HT-29 (cell line): ENCODE measurements at places on chromosomes 12 and 14.

DNA sequence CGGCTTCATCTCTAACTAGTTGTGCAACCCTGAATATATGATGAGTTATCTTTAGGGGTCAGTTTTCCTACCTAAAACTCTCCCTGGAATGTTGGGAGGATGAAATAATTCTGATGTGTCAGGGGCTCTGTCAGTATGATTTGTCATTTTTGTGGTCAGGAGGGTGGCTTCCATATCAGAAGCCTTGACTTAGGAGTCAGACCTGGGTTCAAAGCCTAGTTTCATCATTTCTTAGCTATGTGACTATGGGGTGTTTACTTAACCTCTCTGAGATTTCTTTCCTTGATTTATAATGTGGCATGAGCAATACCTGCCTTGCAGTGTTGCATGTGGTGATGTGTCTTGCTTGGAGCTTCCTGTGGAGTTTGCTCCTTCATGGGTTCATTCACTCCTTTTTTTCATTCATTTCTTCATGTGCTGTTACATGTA, 146.8 kb downstream of the CHST11 start:
- DNase-seq, result no peak

- no peak for DNase-seq
These were observed 135.1 kb downstream of the SLC38A1 start for GRCh38 chr12:46133751-46134150.

GRCh38 chr12:121033625-121034349, 5.3 kb downstream of the OASL start:
- DNase-seq, result peak; percentile 72

DNA sequence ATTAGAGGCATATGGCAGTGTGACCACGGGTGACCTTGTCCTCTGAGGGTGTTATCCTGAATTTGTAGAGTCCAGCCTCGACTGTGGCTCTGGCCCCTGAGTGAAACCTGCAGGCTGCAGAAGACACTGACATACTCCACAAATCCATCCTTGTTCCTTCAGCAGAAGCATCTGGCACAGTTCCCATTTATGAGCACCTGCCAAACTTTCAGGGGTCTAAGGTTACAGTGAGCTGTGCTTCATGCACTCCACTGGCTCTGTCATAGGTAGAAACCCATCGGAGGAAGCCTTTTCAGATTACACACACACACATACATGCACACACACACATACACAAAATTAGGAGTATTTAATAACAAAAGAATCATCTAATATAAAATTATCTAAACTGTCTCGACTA, 13.6 kb upstream of the NUAK1 start:
- DNase-seq, result no peak

DNA sequence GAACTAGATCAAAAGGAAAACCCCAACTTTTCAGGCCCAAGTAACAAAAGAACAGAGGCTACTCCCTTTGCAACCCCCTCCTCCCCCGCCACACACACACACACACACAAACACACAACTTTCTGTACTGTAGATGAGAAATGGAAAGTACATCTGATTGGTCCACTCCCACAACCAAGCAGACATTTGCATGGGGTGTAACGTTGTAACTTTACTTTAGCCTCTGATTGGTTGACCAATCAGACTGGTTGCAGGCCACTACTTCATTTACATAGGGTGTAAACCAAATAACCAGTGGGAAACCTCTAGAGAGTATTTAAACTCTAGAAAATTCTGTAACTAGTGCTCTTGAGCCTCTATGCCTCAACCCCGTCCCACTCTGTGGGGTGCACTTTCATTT, 425.5 kb downstream of the GXYLT1 start:
- DNase-seq, result no peak

- DNase-seq, result peak; percentile 17
These were observed 1.7 kb downstream of the FGFR1OP2 start for GRCh38 chr12:26939953-26940352.

GRCh38 chr14:89078021-89078795, 253.8 kb downstream of the TTC8 start:
- no peak for DNase-seq

DNA sequence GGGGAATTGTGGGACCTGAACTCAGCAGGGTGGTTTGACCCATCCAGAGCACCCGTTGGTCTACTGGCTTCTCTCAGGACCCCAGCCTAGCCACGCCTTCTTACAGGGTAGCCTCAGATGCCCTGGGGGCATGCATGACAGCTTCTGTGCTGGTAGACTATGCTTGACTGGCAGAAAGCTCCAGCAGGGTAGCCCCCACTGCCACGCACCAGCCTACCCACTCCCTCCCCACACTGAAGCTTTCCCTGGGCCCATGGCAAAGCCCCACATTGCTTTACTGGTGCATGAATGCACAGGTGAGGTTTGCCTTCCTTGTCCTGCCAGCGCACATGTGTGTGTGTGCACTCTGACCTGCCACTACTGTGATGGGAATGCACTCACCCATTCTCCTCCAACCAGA, 772.2 kb downstream of the LRFN5 start:
- DNase-seq, result no peak

DNA sequence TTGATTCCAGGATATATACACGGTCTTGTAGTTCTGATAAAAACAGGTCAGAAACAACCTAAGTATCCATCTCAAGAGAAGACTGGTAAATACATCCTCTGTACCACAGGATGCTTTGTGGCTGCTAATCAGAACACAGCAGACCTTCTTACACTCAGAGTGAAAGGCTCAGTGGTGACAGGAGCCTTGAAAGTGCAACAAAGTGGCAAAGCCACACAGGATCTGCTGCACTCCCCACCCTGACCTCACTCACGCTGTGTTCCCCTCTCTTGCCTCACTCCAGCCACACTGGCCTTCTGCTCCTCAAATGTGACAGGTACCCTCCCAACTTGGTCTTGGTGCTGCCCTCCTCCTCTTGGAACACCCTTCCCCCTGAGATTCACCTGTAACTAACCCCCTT, 98.1 kb upstream of the GRIP1 start:
- no peak for DNase-seq

DNA sequence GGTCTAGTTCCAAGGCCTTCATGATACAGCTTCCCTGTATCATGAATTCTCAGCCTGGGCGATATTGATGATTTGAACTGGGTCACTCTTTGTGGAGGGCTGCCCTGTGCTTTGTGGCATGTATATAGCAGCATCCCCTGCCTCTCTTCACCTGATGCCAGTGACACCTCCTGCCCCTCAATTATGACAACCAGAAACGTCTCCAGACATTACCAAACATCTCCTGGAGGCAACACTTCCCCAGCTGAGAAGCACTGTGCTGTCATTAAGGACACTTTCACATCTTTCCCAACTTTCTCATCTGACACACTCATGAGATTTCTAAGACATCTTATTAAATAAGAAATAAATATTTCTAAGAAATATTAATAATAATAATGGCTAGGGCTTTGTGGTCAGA, 315.3 kb downstream of the BCL11B start:
- no peak for DNase-seq

GRCh38 chr12:21631367-21631766, 26.3 kb downstream of the LDHB start:
- no peak for DNase-seq

DNA sequence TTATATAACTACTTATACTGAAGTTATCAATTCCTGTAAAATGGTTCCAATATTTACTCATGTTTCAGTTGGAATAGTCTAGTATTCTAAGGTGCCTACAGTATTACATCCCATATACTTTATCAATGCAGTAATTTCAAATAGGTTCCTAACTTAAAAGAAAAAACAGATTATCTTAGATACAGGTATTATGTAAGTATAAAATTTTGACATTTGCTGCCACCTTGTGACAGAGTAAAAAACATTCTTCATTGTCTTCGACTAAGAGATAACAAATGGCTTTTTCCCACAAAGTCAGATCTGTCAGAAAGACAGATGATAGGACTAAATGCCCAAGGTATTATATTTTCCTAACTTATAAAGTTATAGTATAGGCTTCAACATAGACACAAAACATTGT, 78.7 kb downstream of the TXNDC16 start:
- peak; percentile 22 for DNase-seq

GRCh38 chr14:89757313-89757939, 197.1 kb downstream of the EFCAB11 start:
- no peak for DNase-seq

DNA sequence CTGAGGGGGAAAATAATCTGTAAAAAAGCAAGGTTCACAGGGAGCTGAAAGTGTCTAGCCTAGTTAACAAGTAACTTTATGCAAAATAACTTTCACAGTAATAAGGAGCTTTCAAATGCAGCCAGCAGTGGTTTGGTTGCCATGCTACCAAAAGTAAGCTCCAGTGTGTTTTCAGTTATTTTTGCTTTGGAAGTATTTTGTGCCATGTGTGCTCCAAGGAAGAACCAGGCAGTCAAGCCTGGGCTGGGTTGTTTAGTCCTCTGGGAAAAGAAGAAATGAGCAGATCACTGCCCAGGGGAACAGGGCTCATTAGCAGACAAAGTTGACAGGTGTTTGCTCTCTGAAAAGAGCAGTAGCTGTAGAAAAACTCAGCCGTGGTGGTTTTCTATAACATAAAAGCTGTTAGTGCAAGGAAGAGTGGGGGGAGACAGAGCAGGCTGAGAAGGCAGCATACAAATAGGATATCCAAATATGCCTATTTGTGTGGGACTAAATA, 92.8 kb upstream of the TMTC2 start:
- DNase-seq, result no peak

DNA sequence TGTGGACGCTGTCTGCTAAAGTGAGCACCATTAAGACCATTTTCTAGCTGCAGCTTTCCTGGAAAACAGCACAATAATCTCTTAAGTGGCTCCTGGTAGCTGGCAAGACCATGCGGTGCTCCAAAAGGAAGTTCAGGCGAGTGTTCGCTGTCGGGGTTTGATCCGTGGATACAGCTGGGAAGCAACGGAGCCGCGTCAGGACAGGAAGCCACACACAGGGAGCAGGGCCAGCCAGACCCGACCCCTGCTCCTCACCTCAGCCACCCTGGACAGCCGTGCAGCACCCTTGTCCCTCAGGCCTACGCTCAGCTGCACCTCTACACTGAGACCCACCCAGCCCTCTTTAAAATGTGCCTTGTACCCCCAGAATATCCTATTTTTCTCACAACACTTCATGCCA, 19.4 kb downstream of the ZFYVE21 start:
- no peak for DNase-seq

- no peak for DNase-seq
These were observed 61.5 kb downstream of the TSPAN11 start for GRCh38 chr12:30988086-30988485.

DNA sequence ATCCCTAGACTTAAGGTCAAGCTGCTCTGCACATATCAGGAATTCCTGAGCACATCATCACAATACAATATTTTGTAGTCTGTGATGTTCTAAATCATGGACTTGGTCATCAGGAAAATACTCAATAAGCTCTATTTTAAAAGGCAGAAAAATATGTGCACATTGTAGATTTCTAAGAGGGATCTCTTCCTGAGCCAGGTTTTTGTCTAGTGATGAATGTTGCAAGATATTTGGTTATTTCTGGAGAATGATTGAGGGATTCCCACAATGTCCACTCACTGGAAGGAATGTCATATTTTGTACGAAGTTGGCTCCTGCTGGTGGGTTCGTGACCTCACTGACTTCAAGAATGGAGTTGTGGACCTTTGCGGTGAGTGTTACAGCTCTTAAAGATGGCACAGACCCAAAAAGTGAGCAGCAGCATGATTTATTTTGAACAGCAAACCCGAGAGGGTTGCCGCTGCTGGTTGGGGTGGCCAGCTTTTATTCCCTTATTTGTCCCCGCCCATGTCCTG, 300.9 kb upstream of the DCN start:
- no peak for DNase-seq

DNA sequence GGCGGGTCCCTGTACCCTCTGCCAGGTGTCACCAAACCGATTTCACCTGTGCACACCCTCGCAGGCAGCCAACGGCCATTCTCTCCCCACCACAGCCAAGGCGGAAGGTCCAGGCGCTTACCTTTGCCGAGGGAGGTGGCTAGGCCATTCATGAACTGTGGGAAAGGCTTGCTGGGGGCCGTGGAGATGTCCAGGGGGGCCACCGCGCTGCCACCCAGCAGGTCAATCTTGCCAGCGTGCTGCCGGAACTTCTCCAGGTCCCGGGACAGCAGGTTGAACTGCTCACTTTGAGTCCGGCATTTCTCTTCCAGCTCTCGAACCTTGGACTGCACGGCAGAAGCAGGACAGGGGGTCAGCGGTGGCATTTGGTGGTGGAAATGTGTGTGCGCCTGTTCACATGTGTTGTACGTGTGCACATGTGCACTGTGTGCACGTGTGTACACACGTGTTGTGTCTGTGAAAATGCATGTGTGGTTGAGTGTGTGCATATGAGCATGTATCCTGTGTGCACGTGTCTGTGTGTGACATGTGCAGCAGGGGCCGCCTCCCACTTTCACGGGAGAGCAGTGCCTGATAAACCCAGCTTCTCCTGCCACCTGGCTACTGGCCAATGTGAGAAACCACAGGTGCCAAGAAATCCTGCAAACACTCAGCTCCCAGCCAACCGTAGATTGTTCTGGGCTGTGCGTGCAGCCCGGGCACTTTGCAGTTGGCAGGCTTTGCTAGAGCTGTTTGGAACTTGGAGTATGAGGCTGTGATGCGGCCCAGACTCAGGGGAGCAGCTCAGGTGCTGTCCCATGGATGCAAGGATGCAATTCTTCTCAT, 118.9 kb downstream of the PIWIL1 start:
- DNase-seq, result no peak

- DNase-seq, result peak; percentile 10
These were observed 30.0 kb upstream of the ANP32D start for GRCh38 chr12:48442179-48442847.

GRCh38 chr12:127562816-127563215, 704.2 kb upstream of the TMEM132C start:
- DNase-seq, result no peak

DNA sequence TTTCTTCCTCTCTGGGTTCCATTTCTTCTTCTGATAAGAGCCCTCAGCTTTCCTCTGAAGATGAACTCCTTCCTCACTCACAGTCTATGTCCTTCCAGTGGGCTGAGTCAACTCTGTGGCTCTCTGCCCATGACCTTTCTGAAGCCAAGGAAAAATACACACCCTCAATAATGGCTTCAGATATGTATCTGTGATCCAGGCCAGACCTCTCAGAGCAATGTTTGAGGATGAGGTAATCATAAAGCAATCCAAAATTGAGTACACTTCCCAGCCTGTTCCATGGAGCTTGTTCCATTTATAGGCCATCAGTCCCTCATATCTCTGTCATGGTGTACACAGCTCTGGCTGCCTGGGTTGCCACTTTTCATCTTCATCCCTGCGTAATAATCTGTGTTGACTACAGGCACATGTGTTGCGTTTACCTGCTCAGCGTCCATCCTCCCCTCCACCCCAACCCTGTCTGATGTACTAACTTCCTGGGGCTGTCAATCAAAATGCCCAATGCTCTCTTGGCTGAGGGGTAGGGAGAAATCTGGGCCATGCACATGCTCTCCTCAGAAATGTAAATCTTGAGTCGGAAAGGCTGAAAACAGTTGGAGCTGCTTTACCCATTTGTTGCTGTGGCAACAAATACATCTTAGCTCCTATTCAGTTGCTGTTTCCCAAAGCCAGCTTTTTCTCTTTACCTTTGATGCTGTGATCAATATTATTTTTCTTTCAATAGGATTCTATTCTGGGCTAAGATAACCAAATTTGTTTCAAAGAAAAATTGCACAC, 377.8 kb upstream of the TMEM132C start:
- DNase-seq, result no peak
